A375 (cell line): ENCODE measurements at places on chromosomes 3 and 15. TPM values are rescaled to one million over a fixed set of nuclear protein-coding genes. Genes with fewer than 3 reads are reported as not detected.

The TMCO5A gene
- not detected in 2 replicates for total RNA-seq

The RGMA gene
- total RNA-seq, result 0.72 and 1.8 TPM in 2 replicates

The CSTA gene
- not detected in 2 replicates for total RNA-seq

The ALDH1A2 gene
- not detected in 2 replicates for total RNA-seq

The C3orf49 gene
- not detected in 2 replicates for total RNA-seq

The NIT2 gene
- 33.3 and 39.3 TPM in 2 replicates for total RNA-seq

The IL17RB gene
- total RNA-seq, result not detected in 2 replicates

The RTP3 gene
- 0.08 TPM in 1 of 2 replicates, not detected in the other for total RNA-seq

The EFHB gene
- 0.23 and 1.2 TPM in 2 replicates for total RNA-seq

The CD80 gene
- not detected in 2 replicates for total RNA-seq

The ANKUB1 gene
- not detected in 2 replicates for total RNA-seq

The TTLL13 gene
- total RNA-seq, result 0.19 TPM in 1 of 2 replicates, not detected in the other

The PLA2G4D gene
- not detected in 2 replicates for total RNA-seq

The GABRR3 gene
- total RNA-seq, result not detected in 2 replicates

The C3orf22 gene
- total RNA-seq, result not detected in 2 replicates

The STRIT1 gene
- not detected in 2 replicates for total RNA-seq

The KIF7 gene
- 11.9 and 14.1 TPM in 2 replicates for total RNA-seq

The KBTBD13 gene
- total RNA-seq, result not detected in 2 replicates

The THSD4 gene
- 26.4 and 33.2 TPM in 2 replicates for total RNA-seq

The PRR23C gene
- total RNA-seq, result not detected in 2 replicates

The TGM4 gene
- total RNA-seq, result 0.80 TPM in 1 of 2 replicates, not detected in the other

The SYNM gene
- total RNA-seq, result 21.6 and 24.0 TPM in 2 replicates

The DUOXA2 gene
- total RNA-seq, result not detected in 2 replicates

The EPHA3 gene
- 25.6 and 29.2 TPM in 2 replicates for total RNA-seq
